ENCODE measurements at places on chromosomes 1 and 21. TPM values are rescaled to one million over a fixed set of nuclear protein-coding genes. Genes with fewer than 3 reads are reported as not detected.

The CNR2 gene
- under 0.01 TPM for total RNA-seq

The CACNA1S gene
- total RNA-seq: 0.96 TPM

The METTL25B gene
- total RNA-seq: 9.6 TPM

The CCNL2 gene
- 106 TPM for total RNA-seq

The LYPD8 gene
- not detected for total RNA-seq

The A3GALT2 gene
- not detected for total RNA-seq

The LRRC38 gene
- not detected for total RNA-seq

The IKBKE gene
- total RNA-seq: 4.3 TPM
